ENCODE measurements at places on chromosomes 4 and X. TPM values are rescaled to one million over a fixed set of nuclear protein-coding genes. Genes with fewer than 3 reads are reported as not detected.

The HGFAC gene
- total RNA-seq, result 0.18 TPM

The GPR82 gene
- not detected for total RNA-seq

The RTL9 gene
- 0.06 TPM for total RNA-seq

The ZNF732 gene
- not detected for total RNA-seq

The CPLX1 gene
- total RNA-seq, result 0.50 TPM

The KLHL13 gene
- total RNA-seq, result 0.96 TPM

The SPANXC gene
- 0.65 TPM for total RNA-seq

The WDR17 gene
- total RNA-seq, result 2.0 TPM

The SLC6A14 gene
- total RNA-seq, result not detected

The IL1RAPL2 gene
- total RNA-seq, result not detected

The GRIA3 gene
- not detected for total RNA-seq

The RHOXF2B gene
- not detected for total RNA-seq

The CRMP1 gene
- total RNA-seq, result 2.5 TPM

The CSAG3 gene
- total RNA-seq, result not detected

The KLKB1 gene
- not detected for total RNA-seq

The NUP62CL gene
- 16.3 TPM for total RNA-seq

The DCLK2 gene
- 10.4 TPM for total RNA-seq

The SHROOM2 gene
- total RNA-seq, result 0.27 TPM

The GUCY1A1 gene
- total RNA-seq, result not detected

The ATP11C gene
- total RNA-seq, result 11.6 TPM

The FRG1 gene
- 39.5 TPM for total RNA-seq

The WAS gene
- not detected for total RNA-seq

The SOX3 gene
- total RNA-seq, result not detected

The CHRDL1 gene
- not detected for total RNA-seq

The PABPC4L gene
- 0.08 TPM for total RNA-seq

Measured in A549 treated with RU486 at 1 μM for 4 hours (cell line).